ENCODE measurements at places on chromosomes 7 and 10.

DNA sequence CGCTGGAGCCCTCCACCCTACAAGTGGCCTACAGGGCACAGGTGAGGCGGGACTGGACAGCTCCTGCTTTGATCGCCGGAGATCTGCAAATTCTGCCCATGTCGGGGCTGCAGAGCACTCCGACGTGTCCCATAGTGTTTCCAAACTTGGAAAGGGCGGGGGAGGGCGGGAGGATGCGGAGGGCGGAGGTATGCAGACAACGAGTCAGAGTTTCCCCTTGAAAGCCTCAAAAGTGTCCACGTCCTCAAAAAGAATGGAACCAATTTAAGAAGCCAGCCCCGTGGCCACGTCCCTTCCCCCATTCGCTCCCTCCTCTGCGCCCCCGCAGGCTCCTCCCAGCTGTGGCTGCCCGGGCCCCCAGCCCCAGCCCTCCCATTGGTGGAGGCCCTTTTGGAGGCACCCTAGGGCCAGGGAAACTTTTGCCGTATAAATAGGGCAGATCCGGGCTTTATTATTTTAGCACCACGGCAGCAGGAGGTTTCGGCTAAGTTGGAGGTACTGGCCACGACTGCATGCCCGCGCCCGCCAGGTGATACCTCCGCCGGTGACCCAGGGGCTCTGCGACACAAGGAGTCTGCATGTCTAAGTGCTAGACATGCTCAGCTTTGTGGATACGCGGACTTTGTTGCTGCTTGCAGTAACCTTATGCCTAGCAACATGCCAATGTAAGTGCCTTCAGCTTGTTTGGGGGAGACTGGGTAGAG is at the start of gene COL1A2:
COL1A2 (plus strand) TSS at position 459 of the 704 bp plus-strand sequence; CDS start at position 596, 137 bp downstream.
- no peak for DNase-seq

DNA sequence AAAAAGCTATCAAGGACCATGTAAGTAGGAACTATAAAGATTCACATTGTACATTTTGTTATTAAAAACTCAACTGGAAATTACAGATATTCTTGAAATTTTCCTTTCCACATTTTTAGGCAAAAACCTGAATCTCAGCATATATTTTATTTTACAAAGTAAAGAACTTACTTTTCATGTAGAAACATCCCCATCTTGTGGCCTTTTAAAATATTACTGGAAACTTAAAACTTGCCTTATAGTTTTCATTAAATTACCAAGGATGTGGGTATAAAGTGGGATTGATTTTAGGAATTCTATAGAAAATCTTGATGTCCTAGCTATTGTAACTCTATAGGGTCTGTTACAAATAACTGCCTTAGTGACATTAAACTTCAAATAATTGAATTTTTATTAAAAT is 10.6 kb downstream of the DBF4 start:
- DNase-seq = no peak

DNA sequence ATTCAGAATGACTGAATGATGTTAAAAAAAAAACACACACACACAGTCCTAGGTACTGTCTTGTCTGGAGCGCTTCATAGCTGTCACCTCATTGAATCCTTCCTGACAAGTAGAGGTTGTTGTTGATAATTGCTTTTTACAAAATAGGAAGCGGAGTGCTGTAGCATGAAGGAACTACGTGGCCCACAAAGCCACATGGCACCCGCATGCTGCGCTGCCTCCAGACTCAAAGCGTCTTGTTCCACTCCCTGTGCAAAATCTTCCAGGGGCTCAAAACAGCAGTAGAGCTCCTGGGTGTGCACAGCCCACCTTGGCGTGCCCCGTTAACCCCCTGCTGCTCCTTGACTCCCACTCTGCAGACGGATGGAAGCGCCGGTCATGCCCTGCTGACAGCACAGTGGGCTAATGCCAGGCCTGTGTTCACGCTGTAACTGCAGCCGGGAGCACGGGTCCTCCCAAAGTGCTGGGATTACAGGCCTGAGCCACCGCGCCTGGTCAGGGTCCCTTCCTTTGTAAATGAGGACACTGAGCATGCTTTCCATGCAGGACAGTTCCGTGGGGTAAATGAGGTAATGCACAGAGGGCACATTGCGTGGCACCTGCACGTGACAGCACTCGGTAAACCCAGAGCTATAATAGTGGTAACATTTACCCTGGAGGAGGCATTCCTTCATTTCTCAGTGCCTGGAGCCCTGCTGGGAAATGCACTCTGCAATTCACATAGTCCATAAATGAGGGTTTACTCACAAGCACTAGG is 91.1 kb upstream of the GNA12 start:
- no peak for DNase-seq

DNA sequence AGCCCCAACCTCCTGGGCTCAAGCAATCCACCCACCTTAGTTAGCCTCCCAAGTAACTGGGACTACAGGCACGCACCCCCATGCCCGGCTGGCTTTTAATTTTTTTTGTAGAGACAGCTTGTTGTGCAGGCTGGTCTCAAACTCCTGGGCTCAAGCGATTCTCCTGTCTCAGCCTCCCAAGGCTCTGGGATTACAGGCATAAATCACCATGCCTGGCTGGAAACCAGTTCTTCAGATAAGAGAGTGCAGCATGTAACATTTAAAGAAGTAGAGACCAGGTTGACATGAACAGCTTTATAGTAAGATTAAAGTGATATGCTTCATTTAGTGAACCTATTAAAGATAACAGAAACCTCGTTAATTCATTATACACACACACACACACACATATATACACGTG is 167.9 kb upstream of the KAT6B start:
- DNase-seq = no peak

- DNase-seq = no peak
These were observed at the start of gene KAZALD1 for GRCh38 chr10:101061624-101062231. Gene KAZALD1, plus strand, starts transcription at chr10:101061989. Its CDS starts 604 bp downstream, at chr10:101062593.

GRCh38 chr10:37549054-37549453 is 308.4 kb downstream of the ZNF248 start:
- DNase-seq = no peak

DNA sequence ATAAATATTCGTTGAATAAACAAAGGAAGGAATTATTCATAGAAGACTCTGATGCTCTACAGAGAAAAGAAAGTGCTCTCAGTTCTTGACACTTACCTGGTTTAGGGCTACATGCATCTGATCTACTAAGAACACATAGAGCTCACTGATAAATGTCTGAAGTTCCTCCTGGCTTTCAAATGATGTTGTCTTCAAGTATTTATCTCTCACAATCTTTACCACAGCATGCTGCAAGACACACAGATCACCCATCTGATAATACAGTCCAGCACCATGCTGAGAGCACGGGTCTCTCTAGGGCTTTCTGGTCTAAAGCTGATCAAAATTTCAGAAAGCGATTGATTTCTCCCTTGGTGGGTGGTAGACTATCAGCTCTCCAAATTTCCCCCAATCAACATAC is 44.5 kb upstream of the MRPS16 start:
- DNase-seq = no peak

- no peak for DNase-seq
These were observed 6.2 kb upstream of the BAG3 start for GRCh38 chr10:119644994-119645393.

- DNase-seq = no peak
These were observed 6.3 kb downstream of the KIAA1217 start for GRCh38 chr10:24215196-24215595.

DNA sequence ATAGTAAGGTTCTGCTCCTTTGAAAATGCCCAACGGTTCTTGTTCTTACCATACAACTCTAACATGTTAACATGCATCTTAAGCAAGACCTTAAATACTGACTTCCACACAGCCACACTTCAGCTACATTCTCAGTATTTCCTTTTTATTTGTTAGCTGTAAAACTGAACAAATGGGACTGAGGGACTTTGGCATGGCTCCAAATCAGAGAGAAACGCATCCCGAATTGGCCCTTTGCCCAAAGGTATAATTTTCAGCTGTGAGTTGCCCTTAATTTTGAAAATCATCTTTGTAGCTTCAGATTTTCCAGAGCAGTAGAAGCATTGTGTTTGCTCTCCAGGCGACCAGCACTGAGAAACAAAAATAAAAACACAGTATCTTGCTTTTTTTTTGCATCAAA is 56.4 kb downstream of the NEUROD6 start:
- DNase-seq = no peak

DNA sequence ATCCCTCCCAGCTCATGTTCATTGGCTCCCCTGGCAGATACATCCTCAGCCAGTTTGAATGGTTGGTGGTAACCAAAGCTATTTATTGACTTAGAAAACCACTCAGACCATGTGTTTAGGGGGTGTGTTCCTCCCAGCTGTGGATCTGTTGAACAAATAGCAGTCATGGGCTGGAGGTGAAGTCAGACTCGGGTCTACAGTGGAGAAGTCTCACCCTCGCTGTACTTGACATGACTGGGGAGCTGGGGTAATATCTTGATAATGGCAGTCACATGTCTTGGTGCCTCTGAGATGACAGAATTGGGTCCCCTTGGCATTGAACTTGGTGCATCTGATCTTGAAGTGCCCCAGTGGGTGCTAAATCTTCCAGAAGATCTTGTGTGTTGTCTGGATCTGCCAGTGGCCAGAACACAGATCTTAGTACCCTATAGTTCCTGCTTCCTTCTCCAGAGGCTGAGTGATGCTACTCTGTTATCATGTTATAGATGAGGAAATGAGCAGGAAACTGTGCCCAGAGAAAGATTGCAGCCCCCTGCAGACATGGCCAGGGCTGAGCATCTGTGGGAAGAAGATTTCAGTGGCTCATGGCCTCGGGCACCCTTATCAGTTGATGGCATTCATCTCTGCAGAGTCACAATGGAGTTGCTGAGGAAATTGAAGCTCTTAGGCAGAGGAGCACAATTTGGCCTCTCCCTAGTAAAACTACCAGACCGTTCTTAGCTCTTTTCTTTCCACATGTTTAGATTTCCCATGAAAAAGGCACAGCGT is 50.4 kb downstream of the ADRA2A start:
- DNase-seq = no peak

Data from stimulated activated CD8-positive, alpha-beta memory T cell treated with anti-CD3 and anti-CD28 coated beads, Interleukin-4, amount 100 ng/mL, for 1 hour (primary cell).